ENCODE measurements at places on chromosomes 6 and 20. TPM values are rescaled to one million over a fixed set of nuclear protein-coding genes. Genes with fewer than 3 reads are reported as not detected.

Gene DDO
- total RNA-seq, result not detected

Gene ABHD16B
- not detected for total RNA-seq

Gene MEI4
- total RNA-seq, result not detected

Gene FGD2
- 0.35 TPM for total RNA-seq

Gene KIAA1755
- 0.44 TPM for total RNA-seq

Gene MMP24OS
- total RNA-seq, result 22.7 TPM

Data from PC-3 (cell line).